ENCODE measurements at places on chromosomes 13 and 19.

GRCh38 chr13:111184458-111185401 is 69.6 kb downstream of the ARHGEF7 start:
- DNase-seq: no peak

- DNase-seq: no peak
Observed at GRCh38 chr13:109151255-109151654, 521.8 kb downstream of the MYO16 start.

DNA sequence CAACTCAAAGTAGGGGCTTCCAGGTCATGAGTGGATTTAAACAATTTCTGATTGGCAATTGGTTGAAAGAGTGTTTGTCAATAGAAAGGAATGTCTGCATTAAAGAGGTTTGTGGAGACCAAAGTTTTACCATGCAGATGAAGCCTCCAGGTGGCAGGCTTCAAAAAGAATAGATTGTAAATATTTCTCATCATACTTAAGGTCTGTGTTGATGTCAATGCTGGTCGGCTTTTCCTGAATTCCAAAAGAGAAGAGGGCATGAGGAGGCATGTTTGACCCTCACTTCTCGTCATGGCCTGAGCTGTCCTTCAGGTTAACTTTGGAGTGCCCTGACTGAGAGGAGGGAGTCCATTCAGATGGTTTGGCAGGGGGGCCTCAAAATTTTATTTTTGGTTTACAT is 125.4 kb upstream of the RFC3 start:
- no peak for DNase-seq

DNA sequence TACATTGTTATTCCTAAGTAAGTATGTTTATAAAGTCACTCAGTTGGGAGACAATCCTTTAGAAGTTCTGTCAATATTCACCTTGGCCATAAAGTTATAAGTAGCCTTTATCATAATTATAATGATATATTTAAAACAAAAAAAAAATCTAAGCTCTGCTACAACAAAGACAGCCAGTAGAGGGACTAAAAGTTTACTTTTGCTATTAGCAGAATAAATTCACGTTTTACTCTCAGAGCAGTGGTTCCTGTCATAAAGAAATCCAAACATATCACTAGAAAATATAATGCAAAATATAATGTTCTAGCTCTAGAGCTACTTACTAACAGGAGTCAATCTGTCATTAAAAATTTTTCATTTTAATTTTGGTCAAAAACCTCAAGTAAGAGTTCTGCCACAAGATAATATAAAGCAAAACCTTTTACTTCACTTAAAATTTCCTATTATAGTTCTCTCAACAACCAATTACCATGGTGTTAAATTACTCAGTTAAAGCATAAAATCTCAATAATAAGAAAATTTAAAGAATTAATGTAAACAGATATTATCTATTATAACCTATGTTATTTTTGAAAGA is 17.7 kb downstream of the INTS6 start:
- DNase-seq: no peak

DNA sequence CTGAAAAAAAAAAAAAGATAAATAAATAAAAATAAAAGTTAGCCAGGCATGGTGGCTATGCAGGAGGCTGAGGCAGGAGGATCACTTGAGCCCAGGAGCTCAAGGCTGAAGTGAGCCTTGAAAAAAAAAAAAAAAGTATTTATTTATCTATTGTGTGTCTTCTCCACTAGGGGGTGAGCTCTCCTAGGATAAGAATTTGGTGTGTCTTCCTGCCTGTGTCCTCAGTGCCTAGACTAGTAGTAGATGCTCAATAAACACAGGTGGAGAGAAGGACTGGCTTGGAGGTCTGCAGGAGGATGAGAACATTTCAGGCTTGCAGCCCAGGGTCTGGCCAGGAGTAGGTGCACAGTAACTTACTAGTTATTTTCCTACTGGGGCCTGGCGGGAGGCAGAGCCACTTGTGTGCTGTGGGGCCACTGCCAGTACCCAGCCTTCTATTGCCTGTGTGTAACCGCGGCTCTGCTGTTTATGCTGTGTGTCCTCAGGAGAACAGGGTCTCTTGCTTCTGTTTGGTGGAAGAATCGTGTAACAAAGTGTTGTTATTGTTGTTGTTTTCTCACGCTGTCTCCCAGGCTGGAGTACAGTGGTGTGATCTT is 5.4 kb downstream of the LMTK3 start:
- DNase-seq: peak; percentile 40

DNA sequence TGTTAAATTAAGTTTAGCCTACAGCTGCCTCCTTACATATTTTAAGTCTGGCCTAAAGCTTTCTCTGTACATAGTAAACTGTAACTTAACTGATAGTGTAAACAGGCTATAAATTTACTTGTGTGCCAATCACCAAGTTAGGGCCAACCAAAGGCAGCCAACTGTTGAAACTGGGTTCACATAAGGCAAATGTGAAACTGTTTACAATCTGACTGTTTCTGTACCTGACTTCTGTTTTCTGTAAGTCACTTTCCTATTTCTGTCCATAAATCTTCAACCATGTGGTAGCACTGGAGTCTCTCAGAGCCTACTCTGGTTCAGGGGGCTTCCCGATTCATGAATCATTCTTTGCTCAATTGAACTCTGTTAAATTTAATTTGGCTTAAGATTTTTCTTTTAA is 103.1 kb downstream of the RAP2A start:
- DNase-seq: no peak

All from bone marrow (tissue), 2 donors.